ENCODE measurements at places on chromosomes 2 and 18. TPM values are rescaled to one million over a fixed set of nuclear protein-coding genes. Genes with fewer than 3 reads are reported as not detected.

CAMKMT gene
- 18.6 TPM for total RNA-seq

RAB17 gene
- total RNA-seq = 83.8 TPM

MAL gene
- total RNA-seq = not detected

SERPINB12 gene
- not detected for total RNA-seq

APCDD1 gene
- 3.0 TPM for total RNA-seq

- no peak for DNase-seq
Observed at GRCh38 chr18:27014841-27015240, 149.3 kb upstream of the AQP4 start.

GRCh38 chr2:229815342-229815741, 101.0 kb upstream of the DNER start:
- DNase-seq = no peak

- DNase-seq = no peak
Observed at GRCh38 chr2:34143149-34143548, 544.0 kb upstream of the FAM98A start.

DNA sequence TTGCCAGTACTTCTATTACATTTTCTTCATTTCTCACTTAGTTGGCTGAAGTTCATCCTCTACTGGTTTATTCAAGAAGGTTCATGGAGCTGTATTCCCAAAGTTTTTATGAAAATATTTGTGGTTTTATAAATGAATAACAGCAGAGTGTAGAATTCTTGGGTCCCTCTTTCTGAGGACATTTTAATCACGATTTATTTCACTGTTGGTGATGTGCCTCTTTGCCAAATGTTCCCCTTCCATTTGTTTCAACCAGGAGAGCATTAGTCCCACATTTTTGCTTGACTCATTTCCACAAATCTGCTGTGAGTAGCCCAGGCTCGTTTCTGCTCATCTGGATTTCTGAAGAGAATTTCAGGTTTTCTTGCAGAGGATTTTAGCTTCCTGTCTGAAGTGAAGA, 20.8 kb downstream of the COPS7B start:
- DNase-seq = no peak

DNA sequence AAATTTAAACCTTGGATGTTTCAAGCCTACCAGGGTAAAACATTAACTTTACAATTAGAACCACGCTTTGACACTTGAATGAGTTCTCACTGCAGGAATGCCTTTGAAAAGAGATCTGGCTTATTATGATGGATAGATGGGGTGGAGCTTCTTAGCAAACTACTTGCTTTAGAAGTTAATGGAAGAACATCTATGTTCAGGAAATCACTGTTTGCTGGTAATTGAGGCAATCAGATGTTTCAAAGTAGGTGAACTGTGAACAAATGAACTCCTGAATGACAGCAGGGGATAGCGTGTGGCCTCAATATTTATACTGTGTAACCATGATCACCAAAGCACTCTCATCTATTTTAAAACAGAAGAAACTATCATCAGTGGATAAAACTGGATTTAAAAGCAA, 383.6 kb downstream of the PIK3C3 start:
- no peak for DNase-seq

GRCh38 chr2:175275539-175275938, 94.0 kb upstream of the ATP5MC3 start:
- DNase-seq = no peak

DNA sequence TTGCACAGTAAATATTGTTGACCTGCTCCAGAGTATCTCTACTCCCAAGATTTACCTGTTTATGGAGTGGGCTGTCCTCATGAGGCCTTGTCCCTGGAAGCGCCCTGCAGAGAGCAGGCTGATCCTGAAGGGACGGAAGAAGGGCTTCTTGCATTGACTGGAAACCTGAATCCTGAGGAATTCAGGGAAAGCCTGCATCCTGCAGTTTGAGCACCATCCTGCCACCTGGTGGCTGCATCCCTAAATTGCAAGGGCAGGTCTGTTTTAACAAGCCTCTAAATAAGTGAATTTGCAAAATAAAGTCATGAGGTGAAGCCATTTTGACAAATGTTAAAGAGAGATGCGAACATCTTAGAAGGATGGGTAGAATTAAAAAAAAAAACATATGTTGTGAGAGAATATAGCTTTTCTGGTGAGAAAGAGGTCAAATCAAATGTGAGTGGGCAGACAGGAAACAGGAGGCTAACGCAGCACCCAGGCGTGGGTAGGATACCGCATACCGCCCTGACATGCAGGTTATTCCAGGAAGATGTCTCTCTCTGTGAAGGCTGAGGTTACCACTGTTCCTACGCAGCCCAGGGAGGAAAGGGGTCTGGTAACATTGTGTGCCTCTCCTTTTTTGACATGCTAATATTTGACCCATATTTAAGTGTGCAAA, 754.9 kb downstream of the RNF144A start:
- peak; percentile 96 for DNase-seq

- no peak for DNase-seq
Observed at GRCh38 chr2:191318037-191318728, 73.0 kb downstream of the MYO1B start.

DNA sequence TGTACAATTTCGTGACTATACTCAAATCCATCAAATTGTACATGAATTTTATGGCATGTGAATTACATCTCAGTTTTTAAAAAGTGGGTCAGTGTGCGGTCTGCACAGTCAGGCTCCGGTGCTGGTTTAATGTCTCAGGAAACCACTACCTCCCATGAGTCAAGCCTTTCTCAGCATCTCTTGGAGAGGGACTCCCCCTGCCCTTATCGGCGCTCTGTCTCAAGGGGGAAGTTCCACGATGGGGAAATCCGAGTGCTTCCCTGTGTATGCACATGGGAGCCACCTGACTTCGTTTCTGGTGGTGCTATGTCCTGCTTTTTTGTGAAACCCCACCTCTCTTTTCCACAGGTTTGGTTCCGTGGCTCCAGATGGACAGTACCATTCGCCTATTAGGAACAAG, 72.5 kb downstream of the ACOXL start:
- no peak for DNase-seq

GRCh38 chr2:240735476-240735875, 43.8 kb downstream of the AQP12A start:
- DNase-seq = no peak

GRCh38 chr2:147485210-147485851, 359.5 kb upstream of the ACVR2A start:
- DNase-seq = peak; percentile 7

- DNase-seq = no peak
Observed at GRCh38 chr2:29420464-29420863, 305.2 kb downstream of the CLIP4 start.

DNA sequence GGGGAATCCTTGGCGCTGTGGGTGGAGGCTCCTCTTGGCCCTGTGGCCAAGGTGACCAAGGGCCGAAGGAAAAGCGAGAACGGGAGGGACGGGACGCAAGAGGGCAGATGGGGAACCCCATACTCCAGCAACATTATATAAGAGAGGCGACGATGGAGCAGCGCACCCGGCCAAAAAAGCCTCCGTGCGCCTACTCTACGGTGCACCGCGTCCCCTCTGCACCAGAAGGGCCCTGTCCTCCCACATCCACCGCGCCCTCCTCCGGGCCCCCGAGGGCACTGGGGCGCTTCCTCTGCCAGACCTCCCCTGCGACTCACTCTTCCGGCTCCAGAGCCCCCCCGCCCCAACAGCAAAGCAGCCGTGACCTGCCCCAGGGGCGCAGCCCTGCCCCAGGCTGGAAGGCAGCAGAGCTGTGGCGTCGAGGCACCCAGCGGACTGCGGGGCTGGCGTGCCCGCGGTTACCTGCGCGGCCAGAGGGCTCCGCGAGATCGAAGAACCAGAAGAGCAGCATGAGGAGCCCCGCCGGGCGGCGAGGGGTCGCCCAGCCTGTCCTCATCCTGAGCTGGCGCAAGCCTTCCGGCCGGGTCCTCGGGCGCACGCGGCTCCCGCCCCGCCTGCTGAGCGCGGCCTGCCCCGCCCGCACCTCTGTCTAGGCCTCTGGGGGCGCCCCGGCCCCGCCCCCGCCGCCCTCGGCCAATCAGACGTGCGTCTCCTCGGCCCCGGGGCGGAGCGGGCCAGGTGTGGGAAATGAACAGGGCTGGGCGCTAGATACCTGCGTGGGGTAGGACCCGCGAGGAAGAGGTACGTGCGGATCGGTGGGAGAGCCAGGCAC, 106.3 kb upstream of the CD302 start:
- DNase-seq = no peak
